Neural crest cell (in vitro differentiated cells): ENCODE measurements at places on chromosomes 16 and 17. TPM values are rescaled to one million over a fixed set of nuclear protein-coding genes. Genes with fewer than 3 reads are reported as not detected.

SKAP1 gene
- total RNA-seq = 0.49 TPM in 1 of 2 replicates, not detected in the other

KLHL10 gene
- total RNA-seq = not detected in 2 replicates

HCRT gene
- 0.47 TPM in 1 of 2 replicates, not detected in the other for total RNA-seq

KCNG4 gene
- total RNA-seq = not detected in 2 replicates

ALDOC gene
- 16.1 and 22.2 TPM in 2 replicates for total RNA-seq

KIF19 gene
- 0.25 and 0.63 TPM in 2 replicates for total RNA-seq

FA2H gene
- not detected in 2 replicates for total RNA-seq

PHF12 gene
- 60.8 and 64.7 TPM in 2 replicates for total RNA-seq

CA7 gene
- total RNA-seq = not detected in 2 replicates

CD300H gene
- not detected in 2 replicates for total RNA-seq

KRT28 gene
- not detected in 2 replicates for total RNA-seq

CACNG1 gene
- 0.32 and 0.44 TPM in 2 replicates for total RNA-seq

RPGRIP1L gene
- 24.0 and 26.5 TPM in 2 replicates for total RNA-seq

SLC52A1 gene
- total RNA-seq = not detected in 2 replicates

DNAAF8 gene
- 0.68 and 0.96 TPM in 2 replicates for total RNA-seq

MFAP4 gene
- 0.26 and 0.43 TPM in 2 replicates for total RNA-seq

TRPV3 gene
- total RNA-seq = 2.1 and 2.3 TPM in 2 replicates

CMTM2 gene
- 0.54 and 0.75 TPM in 2 replicates for total RNA-seq

ATP2A1 gene
- 3.1 and 3.3 TPM in 2 replicates for total RNA-seq

DNA sequence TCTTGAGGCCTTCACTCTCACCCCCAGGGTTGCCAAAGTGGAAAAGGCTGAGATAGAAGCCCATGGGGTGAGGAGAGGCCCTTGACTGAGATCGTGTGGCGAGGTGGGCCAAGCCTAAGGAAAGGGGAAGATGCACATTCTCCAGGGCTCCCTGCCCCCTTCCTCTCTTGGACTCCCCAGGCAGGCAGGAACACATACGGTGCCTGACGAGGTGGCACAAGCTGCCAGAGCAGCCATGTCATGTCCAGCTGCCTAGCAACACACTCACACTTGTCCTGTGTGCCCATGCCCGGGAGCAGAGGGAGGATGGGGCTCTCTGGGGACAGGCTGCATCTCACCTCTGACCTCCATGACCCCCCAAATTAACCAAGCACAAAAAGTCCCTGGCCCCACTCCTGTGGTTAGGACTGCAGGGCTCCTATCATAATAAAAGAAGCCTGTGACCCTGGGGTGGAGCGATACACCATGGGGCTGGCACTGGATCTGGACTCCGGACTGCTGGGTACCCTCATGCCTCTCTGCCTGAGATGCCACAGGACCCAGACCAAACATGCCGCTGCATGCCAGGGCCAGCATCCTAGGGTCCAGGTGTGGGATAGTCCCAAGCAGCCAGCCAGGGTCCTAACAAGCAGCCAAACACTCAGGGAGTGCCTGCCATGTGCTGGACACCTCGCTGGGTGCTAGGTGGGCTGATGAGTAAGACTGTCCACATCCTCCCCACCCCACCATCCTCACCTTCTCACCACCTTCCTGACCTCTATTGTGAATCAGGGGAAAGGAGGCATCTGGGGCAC lies 2.6 kb downstream of the GIT1 start:
- H3K4me3 ChIP-seq = peak overlapping the region; percentile 98
- H3K4me1 ChIP-seq = peaks cover 55% of the 10 kb centered on the region
- no peak overlapping the region for H3K27ac ChIP-seq
- H3K36me3 ChIP-seq = no peaks in the 10 kb centered on the region

- H3K27ac ChIP-seq = no peak overlapping the region
- H3K27me3 ChIP-seq = no peaks in the 10 kb centered on the region
- no peak for DNase-seq
- peaks cover 4% of the 10 kb centered on the region for H3K4me1 ChIP-seq
- H3K36me3 ChIP-seq = peaks cover 14% of the 10 kb centered on the region
- no peak overlapping the region for H3K4me3 ChIP-seq
Measured at GRCh38 chr16:74625500-74626350, 18.8 kb upstream of the GLG1 start.

DNA sequence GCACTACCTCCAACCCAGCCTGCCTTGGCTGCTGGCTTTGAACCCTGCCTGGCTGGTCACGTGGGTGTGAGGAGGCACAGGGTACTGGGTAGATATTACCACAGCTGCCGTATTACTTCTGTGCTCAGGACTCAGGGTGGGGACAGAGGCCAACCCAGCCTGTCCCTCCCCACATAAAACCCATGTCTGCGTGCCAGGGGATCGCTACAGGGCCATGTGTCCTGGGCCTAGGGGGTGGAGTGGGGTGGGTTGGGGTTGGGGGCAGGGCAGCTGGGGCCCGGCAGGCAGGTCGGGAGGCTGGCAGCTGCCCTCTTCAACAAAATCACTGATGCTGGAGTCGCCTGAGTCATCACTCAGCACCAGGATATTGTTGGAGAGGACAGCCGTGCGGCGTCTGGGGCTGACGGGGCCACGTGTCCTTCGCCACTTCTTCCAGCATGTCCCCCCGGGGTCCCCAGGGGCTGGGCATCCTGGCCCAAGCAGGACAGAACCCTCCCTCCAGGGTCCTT lies 39.7 kb upstream of the PVALEF start:
- H3K27me3 ChIP-seq = no peaks in the 10 kb centered on the region
- H3K4me3 ChIP-seq = no peak overlapping the region
- no peak for DNase-seq

DNA sequence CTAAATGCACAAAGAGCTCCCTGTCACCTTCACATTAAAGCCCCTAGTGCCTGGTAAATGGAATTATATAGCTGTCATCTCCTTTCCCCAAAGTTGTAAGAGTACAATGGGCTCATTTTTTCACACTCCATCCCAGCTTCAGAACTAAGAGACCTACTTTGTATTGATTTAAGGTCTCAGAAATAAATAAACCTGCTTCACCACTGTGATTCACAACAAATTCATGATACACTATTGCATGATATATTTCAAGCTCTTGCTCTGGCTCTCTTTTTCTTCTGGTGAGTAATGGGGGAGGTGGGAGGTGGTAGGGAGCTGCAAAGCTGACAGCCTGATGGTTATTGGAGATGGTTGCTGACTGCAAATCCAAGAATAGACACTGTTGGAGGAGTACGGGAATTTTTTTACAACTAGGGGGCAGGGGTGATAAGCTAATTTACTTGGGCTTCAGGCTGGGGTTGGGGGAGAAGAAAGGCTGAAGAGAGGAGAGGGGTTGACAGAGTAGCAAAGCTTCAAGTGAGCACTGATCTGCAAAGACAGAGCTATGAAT lies 189.9 kb downstream of the AATF start:
- no peaks in the 10 kb centered on the region for H3K27me3 ChIP-seq
- peaks cover 22% of the 10 kb centered on the region for H3K36me3 ChIP-seq
- H3K27ac ChIP-seq = peak overlapping the region; percentile 79

DNA sequence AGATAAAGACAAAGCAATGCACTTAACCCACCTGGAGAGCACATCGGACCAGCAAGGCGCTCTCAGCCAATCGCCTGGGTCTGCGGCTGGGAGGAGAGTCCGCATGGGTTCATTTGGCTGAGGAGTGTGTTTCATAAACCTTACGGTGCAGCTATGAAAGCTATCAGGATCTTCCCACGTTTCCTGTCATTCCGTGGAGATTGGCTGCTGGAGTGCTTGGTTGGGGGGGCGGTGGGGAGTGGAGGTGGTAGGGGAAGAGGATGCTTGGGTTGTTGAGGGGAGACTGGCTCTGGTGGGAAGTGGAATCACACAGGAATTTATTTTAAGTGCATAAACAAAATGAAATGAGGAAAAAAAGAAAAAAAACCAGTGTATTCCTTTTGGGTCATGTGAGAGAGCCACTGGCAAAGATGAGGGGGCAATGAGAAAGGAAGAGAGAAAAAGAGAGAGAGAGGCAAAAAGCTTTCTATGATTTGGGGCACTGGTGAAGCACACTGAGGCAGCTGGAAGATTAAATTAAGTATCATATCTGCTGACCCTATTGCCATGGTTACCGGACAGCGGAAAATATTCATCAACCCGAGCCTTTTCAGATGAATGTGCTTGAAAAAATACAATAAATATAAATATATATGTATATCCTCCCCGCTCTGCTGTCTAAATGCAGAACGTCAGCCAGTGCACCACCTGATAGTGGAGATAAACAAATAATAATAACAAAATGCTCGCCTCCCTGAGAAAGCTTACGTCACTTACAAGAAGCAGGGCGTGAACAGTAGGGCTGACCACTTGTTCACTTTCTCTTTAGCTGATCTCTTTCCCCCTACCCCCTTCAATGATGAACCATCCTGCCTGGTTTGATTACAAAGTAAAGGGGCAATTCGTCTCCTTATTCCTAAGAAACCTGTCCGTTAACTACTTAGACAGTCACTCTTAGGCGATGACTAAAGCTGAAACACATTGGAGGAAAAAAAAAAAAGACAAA lies 457.0 kb upstream of the ZFHX3 start:
- DNase-seq = no peak
- no peaks in the 10 kb centered on the region for H3K4me1 ChIP-seq
- H3K4me3 ChIP-seq = no peak overlapping the region
- no peaks in the 10 kb centered on the region for H3K27me3 ChIP-seq
- H3K36me3 ChIP-seq = no peaks in the 10 kb centered on the region

GRCh38 chr17:81685108-81685507 lies 1.3 kb downstream of the HGS start:
- peaks cover 24% of the 10 kb centered on the region for H3K4me1 ChIP-seq
- peak overlapping the region; percentile 84 for H3K4me3 ChIP-seq
- no peaks in the 10 kb centered on the region for H3K27me3 ChIP-seq
- no peak overlapping the region for H3K27ac ChIP-seq
- H3K36me3 ChIP-seq = peaks cover 2% of the 10 kb centered on the region

GRCh38 chr17:78529251-78529650 lies 47.9 kb downstream of the DNAH17 start:
- no peak overlapping the region for H3K27ac ChIP-seq
- H3K4me1 ChIP-seq = peaks cover 13% of the 10 kb centered on the region
- DNase-seq = no peak

- H3K4me1 ChIP-seq = peaks cover 14% of the 10 kb centered on the region
- peak overlapping the region; percentile 8 for H3K4me3 ChIP-seq
- DNase-seq = no peak
- H3K36me3 ChIP-seq = no peaks in the 10 kb centered on the region
- H3K27me3 ChIP-seq = peaks cover 99% of the 10 kb centered on the region
Measured at GRCh38 chr17:47791025-47791424, 30.6 kb downstream of the OSBPL7 start.

DNA sequence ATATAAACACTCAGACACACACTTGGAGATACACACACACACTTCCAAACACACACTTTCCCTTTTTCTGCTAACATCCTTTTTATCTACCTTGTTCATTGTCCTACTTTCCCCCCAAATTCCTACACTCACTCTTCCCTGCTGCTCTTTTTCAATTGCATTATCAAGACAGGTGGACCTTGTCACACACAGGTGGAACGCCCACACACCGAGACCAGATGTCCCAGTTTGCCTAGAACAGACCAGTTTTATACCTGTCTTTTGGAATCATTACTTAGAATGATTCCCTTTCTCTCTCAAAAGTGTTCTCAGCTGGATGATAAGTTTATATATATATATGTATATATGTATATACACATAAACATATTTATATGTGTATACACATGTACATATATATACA lies 50.7 kb upstream of the ARHGAP44 start:
- no peak overlapping the region for H3K4me3 ChIP-seq
- H3K36me3 ChIP-seq = no peaks in the 10 kb centered on the region
- peaks cover 5% of the 10 kb centered on the region for H3K4me1 ChIP-seq
- H3K27me3 ChIP-seq = peaks cover 11% of the 10 kb centered on the region

DNA sequence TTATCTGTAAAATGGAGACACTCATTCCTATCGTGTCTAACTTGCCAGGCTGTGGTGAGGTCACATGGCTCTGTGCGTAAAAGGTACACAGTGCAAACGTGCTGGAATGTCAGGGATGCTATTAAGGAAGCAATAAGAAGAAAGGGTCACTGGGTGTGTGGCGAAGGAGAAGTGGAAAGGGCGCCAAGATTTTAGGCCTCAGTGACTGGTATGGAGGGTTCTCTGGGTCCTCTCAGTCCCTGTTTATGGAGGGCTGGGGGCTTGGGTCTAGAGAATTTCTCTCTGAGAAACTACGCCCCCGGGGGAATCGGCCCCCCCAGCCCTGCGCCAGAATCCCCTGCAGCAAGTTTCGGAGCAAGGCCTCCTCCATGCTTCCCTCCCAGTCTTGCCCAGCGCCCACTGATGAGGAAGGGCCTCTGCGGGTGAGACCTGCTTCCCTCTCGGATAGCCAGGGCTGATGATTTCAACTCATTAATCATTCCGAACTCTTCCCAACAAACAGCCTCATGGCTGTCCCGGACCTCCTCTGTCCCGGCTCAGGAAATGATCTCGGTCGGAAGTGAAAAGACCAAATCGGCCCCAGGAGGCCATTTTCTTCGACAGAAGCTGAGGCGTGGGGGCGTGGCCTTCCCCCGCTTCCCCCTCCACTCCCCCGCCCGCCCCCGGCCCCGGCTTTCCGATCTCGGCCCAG lies 1.2 kb upstream of the HEXIM1 start:
- H3K27me3 ChIP-seq = peaks cover 17% of the 10 kb centered on the region
- no peak for DNase-seq
- no peaks in the 10 kb centered on the region for H3K36me3 ChIP-seq
- H3K27ac ChIP-seq = peak overlapping the region; percentile 100
- peaks cover 56% of the 10 kb centered on the region for H3K4me1 ChIP-seq

- peaks cover 11% of the 10 kb centered on the region for H3K4me1 ChIP-seq
- H3K27me3 ChIP-seq = peaks cover 23% of the 10 kb centered on the region
- H3K4me3 ChIP-seq = no peak overlapping the region
- H3K27ac ChIP-seq = no peak overlapping the region
- no peaks in the 10 kb centered on the region for H3K36me3 ChIP-seq
Measured at GRCh38 chr16:997440-998051, 16.0 kb downstream of the SOX8 start.

GRCh38 chr17:33116021-33116551 lies 124.4 kb downstream of the SPACA3 start:
- H3K36me3 ChIP-seq = no peaks in the 10 kb centered on the region
- DNase-seq = no peak
- no peak overlapping the region for H3K4me3 ChIP-seq
- peaks cover 33% of the 10 kb centered on the region for H3K27me3 ChIP-seq
- no peaks in the 10 kb centered on the region for H3K4me1 ChIP-seq

- peak overlapping the region; percentile 80 for H3K4me3 ChIP-seq
- peak; percentile 73 for DNase-seq
- no peaks in the 10 kb centered on the region for H3K36me3 ChIP-seq
- H3K27ac ChIP-seq = peak overlapping the region; percentile 97
Measured at GRCh38 chr17:42679492-42680330, 1.9 kb downstream of the CCR10 start.

GRCh38 chr17:12790249-12791106 lies 1.2 kb downstream of the ARHGAP44 start:
- no peaks in the 10 kb centered on the region for H3K36me3 ChIP-seq
- DNase-seq = no peak
- peak overlapping the region; percentile 89 for H3K4me3 ChIP-seq

GRCh38 chr16:78628461-78629045 lies 529.1 kb downstream of the WWOX start:
- H3K4me3 ChIP-seq = no peak overlapping the region
- H3K4me1 ChIP-seq = peaks cover 7% of the 10 kb centered on the region
- no peaks in the 10 kb centered on the region for H3K27me3 ChIP-seq
- H3K27ac ChIP-seq = no peak overlapping the region
- H3K36me3 ChIP-seq = peaks cover 3% of the 10 kb centered on the region

GRCh38 chr17:61663310-61663709 lies 72.3 kb upstream of the NACA2 start:
- H3K4me1 ChIP-seq = peaks cover 21% of the 10 kb centered on the region
- no peaks in the 10 kb centered on the region for H3K27me3 ChIP-seq
- DNase-seq = no peak
- no peak overlapping the region for H3K27ac ChIP-seq
- H3K4me3 ChIP-seq = no peak overlapping the region

- peaks cover 6% of the 10 kb centered on the region for H3K36me3 ChIP-seq
- peak overlapping the region; percentile 6 for H3K27ac ChIP-seq
- no peak for DNase-seq
Measured at GRCh38 chr16:53034306-53034705, 18.4 kb downstream of the CHD9NB start.
